ENCODE measurements at places on chromosomes 5 and 9.

DNA sequence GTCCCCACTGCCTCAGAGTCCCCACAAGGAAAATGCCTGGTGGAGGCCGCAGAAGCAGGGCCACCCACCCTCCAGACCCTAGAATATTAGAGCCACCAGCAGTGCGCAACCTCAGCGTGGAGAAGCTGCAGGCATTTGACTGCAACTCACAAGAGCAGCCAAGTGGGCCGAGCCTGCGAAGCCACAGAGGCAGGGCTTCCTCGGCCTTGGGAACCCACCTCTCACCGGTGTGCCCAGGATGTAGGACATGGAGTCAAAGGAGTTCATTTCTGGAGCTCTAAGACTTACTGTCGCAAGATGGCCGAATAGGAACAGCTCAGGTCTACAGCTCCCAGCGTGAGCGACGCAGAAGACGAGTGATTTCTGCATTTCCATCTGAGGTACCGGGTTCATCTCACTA is 397.9 kb upstream of the PIK3R1 start:
- DNase-seq, result no peak

DNA sequence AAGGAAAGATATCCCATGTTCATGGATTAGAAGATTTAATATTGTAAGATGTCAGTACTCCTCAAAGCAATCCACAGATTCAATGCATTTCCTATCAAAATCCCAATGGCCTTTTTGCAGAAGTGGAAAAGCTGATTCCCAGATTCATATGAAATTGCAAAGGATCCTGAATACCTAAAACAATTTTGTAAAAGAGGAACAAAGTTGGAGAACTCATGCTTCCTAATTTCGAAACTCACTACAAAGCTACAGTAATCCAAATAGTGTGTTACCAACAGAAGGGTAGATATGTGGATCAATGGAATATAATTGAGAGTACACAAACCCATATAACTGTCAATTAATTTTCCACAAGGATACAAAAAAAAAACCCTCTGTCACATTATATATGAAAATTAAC is 154.3 kb upstream of the ZNF618 start:
- no peak for DNase-seq

GRCh38 chr5:3287516-3287915 is 308.1 kb upstream of the IRX1 start:
- no peak for DNase-seq

- DNase-seq, result no peak
Measured at GRCh38 chr5:52668139-52668538, 119.6 kb upstream of the ITGA1 start.

DNA sequence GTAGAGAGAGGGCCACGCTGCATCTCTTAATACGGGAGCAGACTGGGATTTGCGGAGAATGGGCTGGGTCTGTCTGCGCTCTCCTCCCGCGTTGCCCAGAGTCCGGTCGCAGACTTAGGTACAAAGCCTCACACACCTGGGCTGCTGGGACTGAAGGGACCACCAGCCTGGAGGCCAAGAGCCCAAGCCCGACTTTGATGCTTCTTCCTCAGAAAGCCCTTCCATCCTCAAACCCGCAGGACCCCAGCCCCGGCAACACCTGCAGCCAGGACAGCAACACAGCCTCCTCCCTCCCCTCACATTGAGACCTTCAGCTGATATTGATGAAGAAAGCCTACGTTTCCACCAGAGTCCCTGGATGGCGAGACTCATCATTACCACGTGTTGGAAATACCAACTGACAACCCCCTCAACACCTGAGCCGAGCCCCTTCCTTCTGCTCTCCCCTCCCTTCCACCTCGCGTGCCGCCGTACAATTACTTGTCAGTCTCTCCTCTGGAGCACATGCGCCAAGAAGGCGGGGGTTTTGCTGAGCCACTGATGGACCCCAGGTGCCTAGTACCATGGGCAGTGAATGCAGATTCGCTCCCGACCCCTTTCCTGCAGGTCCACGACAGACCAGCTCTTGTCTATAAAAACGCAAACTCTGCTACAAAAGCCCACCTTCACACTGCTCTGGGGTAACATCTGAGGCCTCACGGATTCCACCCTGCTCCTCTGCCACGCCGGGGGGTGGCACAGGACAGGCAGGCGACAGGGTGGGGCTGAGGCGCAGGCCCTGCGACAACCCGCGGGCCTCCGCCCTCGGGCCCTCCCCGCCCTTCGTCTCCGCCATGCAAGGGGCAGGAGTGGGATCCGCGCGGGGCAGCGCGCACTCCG is 841 bp downstream of the ASB6 start:
- no peak for DNase-seq

GRCh38 chr5:115507681-115508080 is 36.9 kb downstream of the FEM1C start:
- no peak for DNase-seq

DNA sequence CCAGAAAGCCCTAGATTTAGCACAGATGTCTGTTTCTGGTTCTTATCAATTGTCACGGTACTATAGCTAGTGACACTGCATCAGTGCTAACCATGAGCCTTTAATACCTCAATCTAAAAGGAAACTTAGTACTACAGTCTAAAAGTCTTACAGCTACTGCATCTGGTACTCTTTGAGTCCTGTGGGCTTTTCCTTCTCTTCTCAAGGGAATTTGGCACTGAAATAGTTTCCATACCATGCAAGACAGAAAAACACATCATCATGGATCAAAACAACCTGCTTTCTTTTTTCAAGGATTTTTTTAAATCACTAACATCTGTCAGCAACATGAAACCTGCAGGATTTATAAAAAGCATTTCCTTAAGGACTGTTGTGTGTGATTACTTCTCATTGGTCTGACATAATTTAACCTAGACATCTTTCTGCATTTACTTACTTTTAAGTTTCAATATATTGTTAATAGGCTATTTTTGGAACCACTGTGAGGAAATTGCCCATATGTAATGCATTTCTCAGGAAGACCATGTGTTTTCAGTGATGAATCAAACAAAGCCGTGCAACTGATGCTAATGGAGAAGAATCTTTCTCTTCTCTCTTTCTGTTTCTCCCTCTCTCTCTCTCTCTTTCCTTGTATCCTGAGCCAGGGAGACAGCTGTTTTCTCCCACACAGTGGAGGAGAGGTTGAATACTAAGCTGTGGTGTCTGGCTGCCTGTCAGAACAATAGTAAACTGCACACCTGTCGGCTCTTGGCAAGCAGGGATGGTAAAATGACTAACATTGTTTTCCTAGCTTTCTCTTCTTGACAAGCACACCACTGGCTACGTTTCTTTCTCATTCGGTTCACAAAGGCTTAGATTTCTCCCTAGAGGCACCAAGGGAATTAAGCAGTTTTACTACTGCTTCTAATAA is 273.4 kb downstream of the CSNK1G3 start:
- no peak for DNase-seq

- no peak for DNase-seq
Measured at GRCh38 chr5:175394601-175395000, 49.4 kb downstream of the DRD1 start.

DNA sequence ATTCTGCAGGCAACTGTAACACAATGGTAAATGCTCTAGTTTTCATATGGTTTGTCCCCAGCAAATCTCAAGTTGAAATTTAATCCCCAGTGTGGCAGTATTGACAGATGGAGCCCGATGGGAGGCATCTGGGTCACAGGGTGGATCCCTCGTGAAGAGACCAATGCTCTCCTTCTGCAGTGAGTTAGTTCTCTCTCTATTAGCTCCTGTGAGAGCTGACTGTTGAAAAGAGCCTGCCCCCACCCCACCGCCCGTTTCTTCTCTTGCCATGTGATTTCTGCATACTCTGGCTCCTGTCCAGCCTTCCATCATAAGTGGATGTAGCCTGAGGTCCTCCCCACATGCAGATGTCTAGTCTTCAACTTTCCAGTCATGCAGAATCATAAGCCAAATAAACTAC is 27.0 kb downstream of the IARS1 start:
- no peak for DNase-seq

- no peak for DNase-seq
Measured at GRCh38 chr9:123796618-123797484, 133.1 kb downstream of the DENND1A start.

- DNase-seq, result no peak
Measured at GRCh38 chr5:159657298-159657697, 259.0 kb upstream of the ADRA1B start.

GRCh38 chr9:123925819-123926218 is 4.1 kb downstream of the DENND1A start:
- no peak for DNase-seq

DNA sequence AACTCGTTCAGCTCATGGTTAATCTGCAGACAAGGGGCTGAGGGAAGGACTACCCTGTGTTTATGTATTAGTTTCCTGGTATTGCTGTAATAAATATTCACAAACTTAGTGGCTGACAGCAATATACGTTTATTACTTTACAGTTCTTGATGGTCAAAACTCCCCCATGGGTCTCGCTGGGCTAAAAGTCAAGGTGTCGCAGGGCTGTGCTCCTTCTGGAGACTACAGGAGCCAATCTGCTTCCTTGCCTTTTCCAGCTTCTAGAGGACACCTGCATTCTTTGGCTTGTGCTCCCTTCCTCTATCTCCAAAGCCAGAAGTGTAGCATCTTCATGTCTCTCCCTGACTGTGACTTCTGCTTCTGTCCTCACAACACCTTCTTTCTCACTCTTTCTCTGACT is 653.8 kb upstream of the RIOK2 start:
- DNase-seq, result no peak

DNA sequence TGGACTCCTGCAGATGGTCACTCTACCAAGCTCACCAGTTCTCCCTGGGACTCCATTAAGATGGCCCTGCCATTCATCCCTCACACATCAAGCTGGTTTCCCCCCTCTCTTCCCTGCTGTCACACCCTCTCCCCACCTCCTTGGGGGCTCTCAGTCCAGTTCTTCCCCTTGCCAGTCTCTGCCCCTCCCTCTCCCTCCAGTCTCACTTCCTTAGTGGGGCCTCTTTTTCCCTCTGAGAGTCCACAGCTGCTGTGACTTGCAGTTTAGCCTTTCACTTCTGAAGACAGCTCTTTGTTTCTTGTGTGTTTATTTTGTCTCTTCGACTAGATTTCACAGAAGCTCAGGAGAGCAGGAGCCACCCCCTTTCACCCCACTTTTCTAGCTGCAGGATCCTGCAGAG is 10.5 kb downstream of the DOCK2 start:
- DNase-seq, result no peak

DNA sequence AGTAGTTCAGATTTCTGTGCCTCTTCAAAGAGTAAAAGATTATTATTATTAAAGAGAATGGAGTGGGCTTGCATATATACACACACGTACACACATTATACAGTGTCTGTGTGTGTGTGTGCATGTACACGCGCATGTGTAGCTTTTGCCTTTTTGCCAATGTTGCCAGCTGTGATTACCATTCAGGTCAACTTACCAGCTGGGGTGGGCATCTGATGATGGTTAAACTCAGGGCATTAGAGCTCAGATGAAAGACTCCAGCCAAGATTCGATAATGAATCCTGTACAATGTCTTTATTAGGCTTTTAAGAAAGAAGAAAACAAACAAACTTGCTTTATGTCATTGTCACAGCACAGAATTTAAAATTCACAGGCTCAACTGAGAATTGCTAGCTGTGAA is 296.5 kb upstream of the DMAC1 start:
- DNase-seq, result no peak

- no peak for DNase-seq
Measured at GRCh38 chr9:115079156-115079555, 38.8 kb downstream of the TNC start.

DNA sequence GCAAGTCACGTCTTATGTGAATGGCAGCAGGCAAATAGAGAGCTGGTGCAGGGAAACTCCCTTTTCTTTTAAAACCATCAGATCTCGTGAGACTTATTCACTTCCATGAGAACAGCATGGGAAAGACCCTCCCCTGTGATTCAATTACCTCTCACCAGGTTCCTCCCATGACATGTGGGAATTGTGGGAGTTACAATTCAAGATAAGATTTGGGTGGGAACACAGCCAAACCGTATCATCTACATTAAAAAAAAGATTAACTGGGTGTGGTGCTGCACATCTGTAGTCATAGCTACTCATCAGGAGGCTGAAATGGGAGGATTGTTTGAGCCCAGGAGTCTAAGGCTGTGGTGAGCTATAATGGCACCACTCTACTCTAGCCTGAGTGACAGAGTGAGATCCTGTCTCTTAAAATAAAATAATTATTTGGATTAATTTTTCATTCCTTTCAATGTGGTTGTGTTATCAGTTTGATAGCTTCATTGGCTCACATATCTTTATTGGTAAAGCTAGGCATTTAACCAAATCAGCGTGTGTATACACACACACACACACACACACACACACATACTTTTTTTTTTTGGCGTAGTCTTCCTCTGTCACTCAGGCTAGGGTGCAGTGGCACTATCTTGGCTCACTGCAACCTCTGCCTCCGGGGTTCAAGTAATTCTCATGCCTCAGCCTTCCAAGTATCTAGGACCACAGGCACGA is 21.8 kb downstream of the DENND4C start:
- no peak for DNase-seq

DNA sequence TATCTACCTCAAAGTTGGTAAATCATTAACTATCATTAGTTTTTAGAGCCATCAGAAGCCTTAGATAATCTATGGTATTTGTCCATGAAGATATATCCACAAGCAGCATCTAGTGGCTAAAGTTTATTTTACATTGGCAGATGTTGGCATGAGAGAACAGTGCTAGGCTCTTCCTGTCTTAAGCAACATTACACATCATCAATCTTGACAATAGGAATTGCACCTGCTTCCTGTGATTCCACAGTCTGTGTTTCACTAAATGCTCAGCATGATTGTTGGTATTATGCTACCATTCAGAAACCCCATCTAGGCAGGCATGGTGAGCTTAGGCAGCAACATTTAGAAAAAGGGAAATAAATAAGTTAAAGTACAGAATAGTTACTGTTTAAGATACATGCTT is 246.6 kb downstream of the SLCO4C1 start:
- no peak for DNase-seq

DNA sequence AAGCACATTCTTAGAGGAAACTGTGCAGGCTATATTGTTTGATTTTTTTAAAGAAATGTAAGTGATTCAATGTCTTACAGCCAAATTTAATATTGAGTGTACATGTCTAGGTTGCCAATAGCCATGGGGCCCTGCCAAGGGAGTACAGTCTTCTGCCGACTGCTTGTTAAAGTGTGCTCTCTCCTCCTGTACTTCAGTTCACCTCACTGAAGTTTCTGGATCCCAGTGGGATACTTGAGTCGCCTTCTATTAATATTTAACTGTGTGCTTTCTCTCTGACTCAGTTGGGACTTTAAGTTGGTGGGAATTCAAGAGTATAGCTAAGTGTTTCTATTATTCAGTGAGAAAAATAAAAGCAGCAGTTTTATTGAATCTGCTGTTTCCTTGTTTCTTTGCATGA is 44.5 kb upstream of the C5orf47 start:
- no peak for DNase-seq

Data from activated T-helper 1 cell treated with anti-CD3 and anti-CD28 coated beads, Interleukin-2, amount 50 U/mL, for 16 hours (primary cell).